ENCODE measurements at places on chromosomes 13 and 19. TPM values are rescaled to one million over a fixed set of nuclear protein-coding genes. Genes with fewer than 3 reads are reported as not detected.

The GET3 gene
- total RNA-seq, result 67.1 TPM

The NFIX gene
- 26.9 TPM for total RNA-seq

GRCh38 chr13:95357875-95358274, 56.6 kb upstream of the ABCC4 start:
- H3K36me3 ChIP-seq, result no peaks in the 10 kb centered on the region
- H3K4me1 ChIP-seq, result peaks cover 6% of the 10 kb centered on the region
- H3K4me3 ChIP-seq, result no peak overlapping the region
- DNase-seq, result no peak

GRCh38 chr13:75961911-75962310, 325.8 kb downstream of the LMO7 start:
- DNase-seq, result no peak
- H3K4me1 ChIP-seq, result no peaks in the 10 kb centered on the region
- H3K36me3 ChIP-seq, result no peaks in the 10 kb centered on the region
- no peak overlapping the region for H3K27ac ChIP-seq
